ENCODE measurements at places on chromosomes 6 and 20.
A peak's percentile ranks its signal among the peaks of the same experiment; 100 is the strongest.

- DNase-seq: no peak
These were observed 44.0 kb downstream of the SIM1 start for GRCh38 chr6:100420711-100421110.

DNA sequence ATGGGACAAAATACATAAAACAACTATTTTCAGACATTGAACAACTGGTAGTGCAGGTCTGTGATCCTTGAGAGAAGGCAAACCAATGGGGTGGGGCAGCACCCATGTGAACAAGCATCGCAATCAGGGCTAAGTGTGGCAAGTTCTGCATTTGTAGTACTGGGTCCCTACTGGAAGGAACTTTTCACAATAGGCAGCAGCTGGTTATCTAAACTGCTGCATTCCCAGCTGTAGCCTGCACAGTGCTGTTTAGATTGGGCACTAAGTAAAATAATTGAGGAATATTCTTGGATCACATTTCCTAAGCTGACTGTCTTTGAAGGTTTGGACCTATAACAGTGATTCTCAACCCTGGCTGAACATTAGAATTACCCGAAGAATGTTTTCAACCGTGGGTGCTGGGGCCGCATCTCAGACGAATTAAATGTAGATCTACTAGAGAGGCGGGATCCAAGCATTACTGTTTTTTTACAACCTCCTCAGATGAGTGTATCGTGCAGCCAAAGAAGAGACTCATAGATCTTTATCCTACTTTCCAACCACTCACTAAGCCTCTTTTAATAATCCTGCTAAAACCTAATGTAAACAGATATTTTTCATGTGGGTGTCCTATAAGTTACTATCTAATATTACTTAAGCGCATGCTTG lies 12.4 kb upstream of the MAP3K4 start:
- DNase-seq: no peak

GRCh38 chr6:85824329-85824728 lies 181.6 kb upstream of the SYNCRIP start:
- DNase-seq: no peak

DNA sequence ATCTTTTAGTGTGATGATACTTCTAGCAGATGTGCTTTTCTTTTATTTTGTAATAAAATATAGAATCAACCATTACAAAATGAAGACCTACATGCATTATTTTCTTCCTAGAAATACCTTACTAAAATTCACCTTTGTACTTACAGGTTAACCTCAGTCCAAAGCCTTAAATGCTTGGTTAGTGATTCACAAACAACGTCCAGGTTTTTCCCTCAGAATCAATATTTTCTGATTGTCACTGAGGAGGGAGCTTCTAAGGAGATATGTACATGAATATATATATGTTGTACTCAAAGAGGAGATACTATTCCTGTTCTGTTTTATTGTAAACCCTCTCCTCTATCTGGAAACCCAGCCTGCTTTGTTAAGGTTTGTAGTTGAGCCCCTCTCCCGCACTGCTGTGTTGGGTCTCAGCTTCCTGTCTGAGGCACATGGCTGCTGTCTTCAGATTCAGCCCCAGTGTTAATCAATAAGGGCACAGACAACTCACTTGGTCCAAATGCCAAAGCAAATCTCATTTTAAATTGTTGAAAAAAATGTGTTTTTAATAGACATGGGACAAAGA lies 33.9 kb upstream of the HS3ST5 start:
- no peak for DNase-seq

DNA sequence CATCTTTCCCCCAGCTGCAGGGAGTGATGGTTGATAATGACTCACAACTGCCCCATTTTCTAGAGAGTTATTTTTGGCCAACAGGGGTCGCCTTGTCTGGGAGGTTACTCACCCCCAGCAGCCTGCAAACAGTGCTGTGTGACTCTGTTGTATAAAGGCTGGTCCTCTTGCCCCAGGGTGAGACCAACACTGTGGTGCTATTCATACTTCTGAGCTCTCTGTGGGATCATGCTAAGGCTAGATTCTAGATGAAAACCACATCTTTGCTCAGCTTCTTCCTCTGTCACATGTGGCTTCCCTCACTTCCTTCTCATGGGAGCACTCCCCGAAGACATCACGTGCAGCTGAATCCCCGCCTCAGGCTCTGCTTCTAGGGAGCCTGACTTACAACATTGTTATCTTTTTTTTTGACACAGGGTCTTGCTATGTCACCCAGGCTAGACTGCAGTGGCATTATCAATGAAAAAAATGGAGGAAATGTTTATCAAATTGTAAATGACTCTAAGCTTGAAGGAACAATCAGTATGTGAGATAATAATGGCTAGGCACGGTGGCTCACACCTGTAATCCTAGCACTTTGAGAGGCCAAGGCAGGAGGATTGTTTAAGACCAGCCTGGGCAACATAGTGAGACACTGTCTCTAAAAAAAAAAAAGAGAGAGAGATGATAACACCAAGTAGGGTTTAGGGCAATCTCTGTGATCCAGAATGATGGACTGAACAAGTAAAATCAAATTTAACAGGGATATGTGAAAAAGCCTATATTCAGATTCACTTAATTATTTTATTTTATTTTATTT lies 55.7 kb upstream of the SLC23A2 start:
- peak; percentile 79 for DNase-seq

DNA sequence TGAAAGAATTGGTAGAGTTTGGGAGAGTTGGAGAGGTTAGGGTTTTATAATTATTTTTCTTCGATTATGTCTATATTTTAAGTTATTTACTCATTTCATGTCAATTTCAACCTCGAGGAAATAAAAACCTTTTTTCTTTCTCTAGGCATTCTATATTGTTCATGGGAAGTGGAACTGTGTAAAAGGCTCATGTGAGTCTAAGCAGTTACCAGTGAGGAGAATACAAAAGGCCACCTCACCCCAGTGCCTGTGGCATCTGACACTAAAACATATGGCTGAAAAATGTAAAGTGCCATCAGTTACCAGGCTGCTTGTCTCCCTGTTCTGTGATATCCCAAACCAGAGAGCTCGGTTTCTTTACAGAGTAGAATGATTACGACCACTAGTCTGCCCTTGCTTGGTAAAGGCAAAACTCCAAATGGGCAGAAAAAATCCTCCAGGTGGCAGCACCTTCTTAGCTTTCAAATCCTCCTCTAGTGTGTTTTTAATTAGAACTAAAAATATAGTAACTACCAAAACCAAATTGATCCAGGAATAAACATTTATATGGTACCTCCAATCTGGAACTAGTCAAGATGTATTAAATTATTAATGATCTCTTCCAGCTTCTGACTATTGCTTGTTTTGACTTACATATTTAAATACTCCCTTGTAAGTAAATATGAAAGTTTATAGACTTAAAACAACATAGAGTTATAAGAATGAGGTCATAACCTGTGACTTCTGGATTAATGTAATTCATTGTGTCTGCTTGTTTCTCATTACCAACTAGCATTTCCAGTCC lies 122.6 kb upstream of the MCHR2 start:
- DNase-seq: peak; percentile 31

DNA sequence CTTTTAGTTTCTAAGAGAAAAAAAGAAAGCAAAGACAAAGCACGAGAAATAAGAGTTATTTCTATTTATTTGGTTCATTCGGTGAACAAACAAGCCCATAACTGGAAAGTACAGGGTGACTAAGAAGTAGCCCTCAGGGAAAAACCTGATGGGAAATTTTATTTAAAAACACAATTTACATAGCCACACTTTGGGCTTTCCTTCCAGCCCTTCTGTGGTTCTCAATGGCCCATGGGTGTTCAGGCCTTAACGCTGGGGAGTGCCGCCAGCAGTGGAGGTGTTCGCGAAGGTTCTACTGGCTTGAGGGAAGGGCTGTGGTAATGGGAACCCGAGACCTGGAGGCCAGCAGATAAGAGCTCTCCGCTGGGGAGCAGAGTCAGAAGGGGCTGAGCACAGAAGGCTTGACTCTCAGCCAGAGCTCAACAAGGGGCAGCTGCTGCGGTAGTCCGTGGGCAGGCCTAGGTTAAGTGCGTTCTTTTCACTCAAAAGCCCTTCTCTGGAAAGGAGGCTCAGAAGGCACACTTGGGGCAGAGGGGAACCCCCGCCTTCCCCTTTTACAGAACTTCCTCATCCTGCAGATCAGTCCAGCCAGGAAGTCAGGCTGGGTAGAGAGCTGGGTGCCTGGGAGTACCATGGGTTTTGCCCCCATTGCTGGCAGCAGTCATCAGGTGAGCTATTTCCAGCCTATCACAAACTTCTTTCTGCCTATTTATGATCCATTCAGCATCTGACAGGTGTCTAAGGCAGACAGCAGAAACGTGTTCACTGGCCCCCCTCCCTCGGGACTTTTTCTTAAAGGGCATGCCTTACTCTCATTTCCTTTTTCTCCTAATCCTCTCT lies 8.8 kb upstream of the CD83 start:
- peak; percentile 44 for DNase-seq

GRCh38 chr6:47603995-47604394 lies 94.4 kb upstream of the ADGRF4 start:
- DNase-seq: no peak

DNA sequence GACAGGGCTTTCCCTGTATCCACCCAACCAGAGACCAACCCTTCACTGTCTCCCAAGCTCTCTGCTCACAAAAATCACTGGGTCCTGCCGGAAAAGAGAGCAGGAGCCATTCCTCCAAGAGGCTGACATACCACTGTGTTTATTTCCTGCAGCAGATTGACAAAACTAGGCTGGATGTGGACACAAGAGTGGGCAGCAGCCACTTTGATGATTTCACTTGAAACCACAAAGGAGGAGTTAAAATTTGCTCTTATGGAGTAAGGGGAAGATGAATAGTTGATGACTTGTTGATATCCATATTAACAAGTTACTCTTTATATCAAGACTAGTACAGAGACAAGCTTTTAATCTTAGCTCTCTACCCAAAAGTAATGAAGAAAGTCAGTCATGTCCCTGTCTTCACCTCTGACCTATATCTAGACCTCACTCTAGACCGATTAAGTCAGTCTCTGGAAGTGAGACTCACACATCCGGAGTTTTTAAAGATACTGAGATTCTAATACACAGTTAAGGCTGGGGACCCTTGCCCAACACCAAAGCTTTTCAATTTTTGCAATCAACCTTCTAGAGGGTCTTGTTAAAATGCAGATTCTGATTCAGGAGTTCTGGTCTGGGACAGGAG lies 73.8 kb downstream of the SCML4 start:
- DNase-seq: no peak

- no peak for DNase-seq
These were observed 350.4 kb downstream of the HACE1 start for GRCh38 chr6:104509355-104509754.

- DNase-seq: no peak
These were observed 848.2 kb downstream of the DHX35 start for GRCh38 chr20:39810309-39810708.
